ENCODE measurements at places on chromosomes 5 and 9.

GRCh38 chr5:32020271-32020670 lies 153.8 kb downstream of the GOLPH3 start:
- no peak for DNase-seq

GRCh38 chr5:172733131-172733973 lies 37.6 kb downstream of the DUSP1 start:
- DNase-seq = no peak

DNA sequence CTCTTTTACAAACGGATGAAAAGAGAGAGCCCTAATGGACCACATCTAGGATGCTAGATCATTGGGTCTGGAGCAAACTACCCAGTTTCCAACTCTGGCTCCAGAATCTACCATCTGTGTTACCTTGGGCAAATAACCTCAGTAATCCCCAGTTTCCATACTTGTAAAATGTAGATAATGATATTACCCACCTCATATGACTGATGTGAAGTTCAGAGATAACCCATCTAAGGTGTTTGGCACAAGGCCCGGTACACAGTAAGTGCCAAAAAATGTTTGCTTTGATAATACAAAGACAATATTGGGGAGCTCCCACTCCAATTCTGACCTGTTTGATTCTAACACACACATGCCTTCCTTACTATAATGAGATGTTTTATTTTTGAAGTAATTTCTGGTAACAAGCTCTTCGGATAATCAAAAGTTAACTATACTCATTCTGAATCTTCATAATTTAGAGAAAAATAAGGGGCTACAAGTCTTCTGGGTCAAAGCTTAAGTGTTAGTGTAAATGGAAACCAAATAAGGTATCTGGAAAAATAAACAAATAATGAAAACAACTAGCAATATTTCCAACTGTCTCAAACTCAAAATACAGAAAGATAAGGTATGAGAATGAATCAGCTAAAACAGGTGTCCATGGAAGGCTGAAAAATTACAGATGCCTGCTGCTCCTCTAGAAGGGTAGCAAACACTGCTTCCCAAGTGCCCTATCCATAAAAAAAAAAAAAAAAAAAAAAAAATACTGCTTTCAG lies 30.4 kb downstream of the ELL2 start:
- DNase-seq = no peak

DNA sequence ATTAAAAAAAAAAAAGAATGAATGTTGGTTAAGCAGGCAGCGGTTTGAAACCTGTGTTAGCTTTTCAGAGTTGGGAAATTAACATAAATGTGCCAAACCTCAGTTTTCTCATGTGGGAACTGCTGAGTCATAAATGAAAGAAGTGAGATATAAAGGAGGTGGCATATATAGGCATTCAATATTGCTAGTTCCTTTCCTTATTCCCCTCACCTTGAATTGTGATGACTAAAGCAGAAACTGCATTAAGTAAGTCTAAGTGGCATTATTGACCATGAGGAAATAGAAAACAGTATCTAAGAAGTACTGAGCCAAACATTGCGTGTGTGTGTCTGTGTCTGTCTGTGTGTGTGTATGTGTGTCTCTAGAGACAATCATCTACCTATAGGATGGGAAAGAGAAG lies 691.2 kb downstream of the TLR4 start:
- no peak for DNase-seq

DNA sequence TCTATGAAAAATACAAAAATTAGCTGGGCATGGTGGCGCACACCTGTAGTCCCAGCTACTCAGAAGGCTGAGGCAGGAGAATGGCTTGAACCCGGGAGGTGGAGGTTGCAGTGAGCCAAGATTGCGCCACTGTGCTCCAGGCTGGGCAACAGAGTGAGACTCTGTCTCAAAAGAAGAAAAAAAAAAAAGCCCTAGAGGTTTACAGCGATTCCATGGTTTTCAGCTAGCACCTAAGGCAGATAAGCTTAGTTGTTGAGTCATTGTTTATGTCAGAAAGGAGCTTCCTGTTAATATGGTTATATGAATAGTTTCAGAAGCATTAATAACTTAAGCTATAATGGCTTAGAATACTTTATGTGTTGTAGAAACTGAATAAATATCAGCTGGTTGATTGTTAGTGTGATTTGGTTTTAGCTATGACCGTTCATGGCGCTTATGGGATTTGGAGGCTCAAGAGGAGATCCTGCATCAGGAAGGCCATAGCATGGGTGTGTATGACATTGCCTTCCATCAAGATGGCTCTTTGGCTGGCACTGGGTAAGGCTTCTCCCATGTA lies 13.0 kb downstream of the RNF183 start:
- no peak for DNase-seq

DNA sequence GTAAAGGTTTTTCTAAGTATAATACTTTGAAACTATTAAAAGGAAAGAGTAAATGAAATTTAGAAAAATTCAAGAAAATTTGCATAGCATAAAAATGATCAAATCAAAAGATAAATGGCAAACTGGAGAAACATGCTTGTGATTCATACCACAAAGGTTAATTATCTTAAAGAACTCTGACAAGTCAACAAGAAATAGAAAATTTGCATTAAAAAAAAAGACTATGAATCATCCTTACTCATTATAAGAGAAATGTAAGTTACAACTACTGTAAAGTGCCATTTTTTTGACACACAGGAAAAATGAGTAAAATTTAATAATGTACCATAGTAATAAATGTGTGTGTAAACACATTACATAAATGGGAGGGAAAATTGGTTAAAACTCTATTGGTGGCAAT lies 624.4 kb upstream of the C9orf72 start:
- no peak for DNase-seq

DNA sequence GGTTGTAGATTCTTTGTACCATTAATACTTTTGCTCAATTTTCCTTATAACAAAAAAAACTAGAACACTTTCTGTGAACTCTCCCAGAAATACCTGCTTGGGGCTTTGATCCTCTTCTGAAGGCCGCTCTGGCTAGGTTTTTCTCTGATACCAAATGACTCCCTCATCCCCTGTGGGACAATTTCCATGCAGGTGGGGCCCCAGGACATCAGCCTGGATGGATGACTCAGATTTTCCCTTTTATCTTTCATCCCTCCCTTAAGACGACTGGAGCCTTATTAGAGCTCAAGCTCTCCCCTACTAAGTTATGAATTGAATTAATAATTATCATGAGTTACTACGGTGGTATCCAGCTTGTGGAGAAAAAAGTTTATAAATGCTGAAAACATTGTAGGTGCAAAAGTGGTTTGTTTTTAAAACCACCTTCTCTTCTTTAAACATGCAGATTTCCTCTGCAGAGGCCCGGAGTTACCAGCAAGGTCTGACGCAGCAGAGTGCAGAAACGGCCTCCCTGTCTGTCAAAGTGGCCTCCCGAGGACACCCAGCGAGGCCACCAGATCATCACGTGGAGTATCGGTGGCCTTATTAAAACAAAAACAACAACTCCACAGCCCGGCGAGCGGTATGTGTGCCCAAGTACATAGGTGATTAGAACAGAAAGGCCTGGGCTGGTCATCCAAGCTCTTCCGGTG lies 50.8 kb upstream of the IRX4 start:
- DNase-seq = no peak

DNA sequence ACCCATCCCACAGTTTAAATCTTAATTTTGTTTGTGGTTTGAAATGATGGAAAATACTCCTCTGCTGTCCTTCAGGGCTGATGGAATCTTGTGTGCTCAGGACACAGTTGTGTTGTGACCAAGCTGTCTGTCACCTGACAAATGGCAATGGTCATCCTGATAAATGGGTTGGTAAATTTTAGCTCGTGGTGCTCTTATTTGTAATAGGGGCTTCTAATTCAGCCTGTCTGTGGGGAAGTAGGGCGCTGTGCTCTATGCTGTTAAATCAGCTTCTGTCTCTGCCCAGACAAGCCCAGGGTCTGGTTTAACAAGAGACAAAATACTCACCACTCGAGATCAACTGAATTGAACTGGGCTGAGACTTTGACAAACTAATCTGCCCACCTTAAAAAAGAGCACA lies 4.5 kb downstream of the LRRTM2 start:
- no peak for DNase-seq

DNA sequence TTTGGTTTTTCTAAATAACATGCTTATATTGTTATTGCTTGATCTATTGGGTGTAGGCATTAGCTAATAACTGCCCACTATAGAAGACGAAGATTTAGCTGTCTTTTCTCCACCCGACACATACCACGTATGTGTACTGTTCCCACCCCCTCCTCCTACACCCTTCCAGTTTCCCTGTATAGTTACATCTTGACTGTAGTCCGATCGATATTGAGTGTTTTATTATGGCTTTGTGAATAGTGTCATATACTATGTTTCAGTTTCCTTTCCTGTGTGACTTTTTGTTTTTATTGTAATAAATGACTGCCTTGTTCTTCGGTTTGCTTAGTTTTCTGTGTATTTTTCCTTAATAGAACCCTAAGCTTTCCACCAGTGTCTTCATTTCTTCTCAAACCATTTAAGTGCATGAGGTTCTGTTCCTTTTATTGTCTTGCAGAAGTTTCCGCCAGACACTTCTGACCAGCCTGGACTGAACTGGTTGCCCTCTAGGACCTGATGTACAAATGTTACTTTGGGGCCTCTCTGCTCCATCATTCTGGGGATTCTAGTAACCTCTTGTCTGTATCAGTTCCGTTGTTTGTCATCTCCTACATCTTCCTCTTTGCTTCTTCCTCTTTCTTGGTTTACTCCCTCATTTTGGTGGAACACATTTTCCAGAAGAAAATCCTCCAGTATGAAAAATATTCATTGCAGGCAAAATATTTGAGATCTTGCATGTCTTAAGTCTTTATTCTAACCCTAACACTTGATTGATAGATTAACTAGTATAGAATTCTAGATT lies 61.8 kb downstream of the PRKACG start:
- no peak for DNase-seq

- no peak for DNase-seq
Measured at GRCh38 chr5:126452477-126452876, 29.3 kb downstream of the GRAMD2B start.

DNA sequence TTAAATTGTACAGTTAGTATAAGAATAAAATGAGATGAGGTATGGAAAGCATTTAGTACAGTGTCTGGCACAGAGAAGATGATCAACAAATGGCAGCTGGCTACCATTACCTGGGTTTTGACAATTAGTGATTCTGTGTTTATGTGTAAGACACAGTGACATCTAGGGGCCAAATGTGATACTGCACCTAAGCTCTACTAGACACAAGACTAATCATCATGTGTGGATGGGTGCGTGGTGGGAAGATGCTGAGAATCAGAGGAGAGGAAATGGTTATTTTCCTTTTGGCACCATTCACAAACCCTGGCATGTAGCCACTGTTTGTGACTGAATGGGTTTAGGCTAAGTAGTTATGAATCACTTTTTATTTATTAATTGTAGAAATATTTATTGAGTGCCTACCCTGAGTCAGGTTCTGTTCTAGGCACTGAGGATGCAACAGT lies 109.8 kb upstream of the TBC1D2 start:
- no peak for DNase-seq

DNA sequence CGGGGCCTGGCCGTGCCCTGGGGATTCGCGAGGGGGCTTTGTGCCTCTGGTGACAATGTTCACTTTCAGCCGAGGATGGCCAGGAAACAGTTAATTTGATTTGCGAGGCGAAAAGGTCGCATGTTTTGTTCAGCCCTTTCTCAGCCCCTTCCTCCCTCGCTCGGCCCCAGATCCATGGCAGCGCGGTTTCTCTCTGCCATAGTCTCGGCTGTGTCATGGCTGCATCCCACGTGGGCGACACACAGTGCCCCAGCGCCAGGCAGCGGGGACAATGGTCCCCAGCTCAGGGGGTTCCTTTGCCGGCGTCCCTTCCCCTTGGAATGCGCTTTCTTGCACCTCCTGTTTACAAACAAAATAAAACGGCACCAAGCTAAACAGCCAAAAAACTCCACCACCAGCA lies 370.3 kb upstream of the IRX2 start:
- no peak for DNase-seq

GRCh38 chr5:153515301-153515700 lies 24.8 kb downstream of the GRIA1 start:
- DNase-seq = no peak

GRCh38 chr5:125486634-125487033 lies 740.2 kb upstream of the ZNF608 start:
- DNase-seq = no peak

DNA sequence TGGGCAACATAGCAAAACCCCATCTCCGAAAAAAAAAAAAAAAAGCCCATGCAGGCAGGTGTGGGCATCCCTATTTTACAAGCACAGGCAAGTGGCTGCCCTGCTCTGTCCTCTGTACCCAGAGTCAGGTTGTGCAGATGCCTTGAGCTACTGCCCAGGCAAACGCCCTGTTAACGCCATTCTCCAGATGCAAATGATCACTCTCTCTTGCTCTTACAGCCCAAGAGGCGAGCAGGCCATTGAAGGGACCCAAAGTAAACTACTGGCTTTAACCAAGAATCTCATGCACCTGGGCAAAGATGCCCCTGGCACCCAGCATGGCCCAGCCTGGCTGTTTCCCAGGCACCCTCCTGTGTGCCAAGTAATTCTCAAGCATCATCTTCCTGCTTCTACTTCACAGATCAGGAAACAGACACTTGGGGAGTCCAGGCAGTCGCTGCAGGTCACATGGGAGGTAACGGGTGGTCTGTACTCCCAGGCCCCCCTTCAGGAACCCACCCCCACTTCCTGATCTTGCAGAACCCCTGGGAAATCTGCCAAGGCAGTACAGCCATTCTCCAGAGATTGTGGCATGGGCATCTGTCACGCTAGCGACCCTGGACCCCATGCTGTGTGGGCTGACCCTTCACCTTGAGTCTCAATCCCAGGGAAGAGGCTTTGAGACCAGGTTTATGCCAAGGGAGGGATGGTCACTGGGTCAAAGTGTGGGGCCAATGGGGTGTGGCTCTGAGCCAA lies 14.2 kb downstream of the EEIG1 start:
- DNase-seq = no peak

GRCh38 chr5:148750614-148751013 lies 75.8 kb upstream of the ADRB2 start:
- no peak for DNase-seq

GRCh38 chr5:6454628-6455053 lies 6.0 kb downstream of the UBE2QL1 start:
- no peak for DNase-seq

- DNase-seq = no peak
Measured at GRCh38 chr5:19067741-19068140, 920.3 kb downstream of the CDH18 start.

GRCh38 chr5:146336197-146336596 lies 2.4 kb upstream of the POU4F3 start:
- DNase-seq = no peak

- DNase-seq = no peak
Measured at GRCh38 chr5:889075-889710, 3.4 kb downstream of the BRD9 start.

DNA sequence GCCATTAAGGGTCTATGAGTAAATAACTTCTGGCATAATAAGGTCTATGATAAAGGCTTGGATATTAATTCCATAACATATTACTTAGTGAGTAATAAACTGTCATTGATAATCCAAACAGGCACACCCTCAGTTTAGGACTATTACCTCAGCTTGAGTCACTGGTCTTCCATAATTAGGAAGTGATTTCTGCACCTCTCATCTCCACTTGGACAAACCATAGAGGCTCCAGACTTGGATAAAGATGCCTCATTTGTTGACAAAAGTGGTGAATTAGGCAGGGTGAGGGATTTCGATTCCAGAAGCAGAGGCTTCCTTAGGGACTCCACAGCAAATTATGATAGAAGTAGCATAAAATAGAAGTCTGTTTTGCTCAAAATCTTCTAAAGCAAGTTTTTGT lies 127.5 kb upstream of the MTAP start:
- DNase-seq = no peak

GRCh38 chr5:94627191-94627590 lies 8.7 kb downstream of the SLF1 start:
- DNase-seq = no peak
